ENCODE measurements at places on chromosomes 4 and X.

- no peak for DNase-seq
Measured at GRCh38 chr4:151842430-151843079, 81.7 kb upstream of the GATB start.

- no peak for DNase-seq
Measured at GRCh38 chr4:76704133-76704881, 193.6 kb downstream of the SOWAHB start.

DNA sequence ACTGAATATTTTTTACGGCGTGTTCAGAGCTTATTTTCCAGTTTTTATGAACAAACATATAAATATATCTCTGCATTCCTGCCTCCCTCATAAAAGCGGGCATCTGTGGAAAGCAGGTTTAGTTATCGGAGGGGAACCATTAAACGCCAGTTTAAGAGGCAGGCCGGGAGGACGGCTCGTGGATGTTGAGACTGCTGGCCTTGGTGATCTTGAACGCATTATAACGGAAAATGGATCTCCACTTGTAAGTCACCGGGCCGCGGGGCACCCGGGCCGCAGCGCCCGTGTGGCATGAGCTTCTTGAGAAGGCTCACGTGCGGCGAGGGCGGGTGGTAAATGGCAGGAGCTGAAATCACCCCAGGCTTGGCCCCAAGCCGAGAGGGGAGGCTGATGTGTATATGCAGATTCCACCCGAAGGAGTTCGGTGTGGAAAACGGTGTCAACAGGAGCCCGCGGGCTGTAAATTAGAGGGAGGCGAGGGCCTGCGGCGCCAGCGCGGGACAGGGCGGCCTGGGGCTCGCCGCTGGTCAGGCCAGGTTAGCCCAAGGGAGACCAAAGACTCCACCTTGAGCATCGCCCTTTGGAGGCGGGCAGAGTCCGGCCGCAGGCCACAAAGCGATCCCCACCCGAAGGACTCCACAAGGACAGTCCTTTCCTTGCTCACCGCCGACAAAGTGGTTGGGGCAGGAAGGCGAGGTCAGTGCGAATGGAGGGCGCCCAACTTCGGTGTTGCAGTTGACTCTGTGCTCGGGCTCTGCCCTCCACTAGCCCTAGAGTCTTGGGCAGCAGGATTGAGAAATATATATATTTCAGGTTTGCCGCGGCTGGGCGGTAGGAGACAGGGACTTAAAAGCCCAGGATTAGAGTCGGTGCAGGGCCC lies 1.3 kb upstream of the HAND2 start:
- DNase-seq: no peak

DNA sequence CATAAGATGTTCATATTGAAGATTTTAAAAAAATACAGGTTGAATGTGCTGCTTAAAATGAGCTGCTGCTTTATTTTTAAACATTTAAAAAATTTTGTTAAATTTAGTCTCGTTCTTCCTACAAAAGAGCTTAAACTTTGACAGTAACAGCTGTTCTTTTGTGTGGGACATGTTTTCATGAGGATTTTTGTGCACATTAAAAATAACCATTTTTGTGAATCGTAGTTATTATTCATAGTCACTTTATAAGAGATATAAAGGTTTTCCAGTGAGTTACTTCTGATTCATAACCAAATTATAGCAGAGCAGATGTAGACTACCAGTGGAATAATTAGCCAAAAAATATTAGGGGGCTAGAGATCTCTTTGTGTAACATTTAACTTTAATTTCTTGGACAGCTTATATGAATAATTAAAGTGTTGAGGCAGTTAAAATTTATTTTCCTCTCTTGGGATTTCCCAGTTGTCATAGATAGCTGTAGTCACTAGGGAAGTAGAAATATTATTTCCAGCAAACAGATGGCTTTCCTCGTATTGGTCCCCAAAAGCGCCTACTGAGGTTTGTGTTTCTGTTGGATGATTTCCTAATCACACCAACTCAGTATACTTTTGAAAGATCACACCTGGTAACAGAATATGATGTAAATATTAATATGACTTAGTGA lies 24.2 kb downstream of the RBPJ start:
- DNase-seq: no peak

DNA sequence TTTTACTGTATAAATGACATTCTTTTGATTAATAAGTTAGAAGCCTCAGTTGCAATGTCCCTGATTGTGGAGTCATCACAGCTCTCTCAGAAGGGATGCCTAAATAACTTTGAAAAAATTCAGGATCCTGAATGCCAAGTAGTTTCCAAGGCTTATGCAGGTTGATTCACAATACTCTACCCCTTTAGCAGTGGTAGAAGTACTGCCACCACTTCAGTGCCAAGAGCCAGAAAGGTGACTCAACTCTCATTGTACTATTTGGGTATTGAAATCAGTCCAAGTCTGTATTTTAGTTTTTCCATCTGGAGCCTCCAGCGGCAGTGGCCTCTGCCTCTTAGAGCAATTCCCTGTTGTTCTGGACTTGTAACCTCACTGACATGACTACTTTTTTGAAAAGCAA lies 320.1 kb upstream of the NDST4 start:
- no peak for DNase-seq

DNA sequence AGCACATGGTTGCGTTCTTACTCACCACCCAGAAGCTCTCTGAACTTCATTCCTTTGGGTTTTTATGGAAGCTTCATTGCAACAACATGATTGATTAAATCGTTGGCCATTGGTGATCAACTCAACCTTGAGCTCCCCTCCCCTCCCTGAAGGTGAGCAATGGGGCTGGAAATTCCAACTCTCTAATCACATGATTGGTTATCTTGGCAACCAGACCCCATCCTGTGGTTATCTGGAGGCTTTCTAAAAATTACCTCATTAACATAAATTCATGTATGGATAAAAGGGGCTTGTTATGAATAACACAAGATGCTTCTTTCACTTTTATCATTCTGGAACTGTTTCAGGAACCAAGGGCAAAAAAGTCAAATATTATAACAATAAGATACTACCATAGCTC lies 34.6 kb upstream of the NMU start:
- no peak for DNase-seq

DNA sequence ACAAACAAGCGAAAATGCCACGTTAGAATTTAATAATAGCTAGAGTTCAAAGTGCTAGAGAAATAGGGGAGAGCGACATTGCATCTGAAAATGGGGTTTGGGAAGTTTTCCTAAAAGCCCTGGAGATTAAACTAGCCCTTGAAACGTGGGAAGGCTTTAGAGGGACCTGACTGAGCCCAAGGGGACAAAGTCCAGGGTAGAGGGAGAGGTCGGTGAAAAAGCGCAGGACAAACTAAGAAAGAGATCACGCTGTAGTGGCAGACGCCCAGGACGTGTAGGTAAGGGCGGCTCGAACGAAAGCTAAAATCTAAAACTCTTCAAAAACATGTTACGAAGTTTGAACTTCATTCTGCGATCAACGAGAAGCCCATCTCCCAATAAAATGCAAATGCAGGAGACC lies 1.1 kb upstream of the ATP11C start:
- no peak for DNase-seq

- no peak for DNase-seq
Measured at GRCh38 chr4:166067915-166068314, 194.9 kb downstream of the TLL1 start.

- no peak for DNase-seq
Measured at GRCh38 chr4:94550352-94550751, 98.6 kb downstream of the PDLIM5 start.

DNA sequence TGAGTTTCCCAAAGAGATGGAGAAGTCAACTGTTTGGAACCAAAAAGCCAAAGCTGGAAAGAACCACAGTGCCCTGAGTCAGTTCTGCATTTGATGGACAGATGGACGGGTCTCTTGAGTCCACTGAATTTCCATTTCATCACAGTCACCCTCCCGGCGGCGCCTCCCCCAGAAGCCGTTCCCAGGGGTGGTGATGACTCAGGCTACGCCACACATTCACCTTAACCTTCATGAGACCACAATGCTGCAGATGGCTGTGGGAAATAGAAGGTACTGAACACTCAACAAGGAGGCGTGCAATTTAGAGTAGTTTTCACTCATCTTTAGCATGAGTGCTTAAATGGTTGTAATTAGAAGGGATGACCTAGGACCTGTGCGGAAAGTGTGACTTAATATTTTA lies 61.3 kb downstream of the STOX2 start:
- DNase-seq: no peak
